ENCODE measurements at places on chromosomes 6 and 20.
A peak's percentile ranks its signal among the peaks of the same experiment; 100 is the strongest.

GRCh38 chr6:5083307-5083583, 1.9 kb upstream of the PPP1R3G start:
- no peak for DNase-seq

- no peak for DNase-seq
Observed at GRCh38 chr6:2185466-2185865, 59.9 kb downstream of the GMDS start.

- no peak for DNase-seq
Observed at GRCh38 chr6:135637701-135638100, 140.2 kb upstream of the AHI1 start.

GRCh38 chr20:54891907-54892306, 416.5 kb downstream of the DOK5 start:
- DNase-seq, result no peak

- no peak for DNase-seq
Observed at GRCh38 chr6:15239616-15240364, 6.1 kb upstream of the JARID2 start.

DNA sequence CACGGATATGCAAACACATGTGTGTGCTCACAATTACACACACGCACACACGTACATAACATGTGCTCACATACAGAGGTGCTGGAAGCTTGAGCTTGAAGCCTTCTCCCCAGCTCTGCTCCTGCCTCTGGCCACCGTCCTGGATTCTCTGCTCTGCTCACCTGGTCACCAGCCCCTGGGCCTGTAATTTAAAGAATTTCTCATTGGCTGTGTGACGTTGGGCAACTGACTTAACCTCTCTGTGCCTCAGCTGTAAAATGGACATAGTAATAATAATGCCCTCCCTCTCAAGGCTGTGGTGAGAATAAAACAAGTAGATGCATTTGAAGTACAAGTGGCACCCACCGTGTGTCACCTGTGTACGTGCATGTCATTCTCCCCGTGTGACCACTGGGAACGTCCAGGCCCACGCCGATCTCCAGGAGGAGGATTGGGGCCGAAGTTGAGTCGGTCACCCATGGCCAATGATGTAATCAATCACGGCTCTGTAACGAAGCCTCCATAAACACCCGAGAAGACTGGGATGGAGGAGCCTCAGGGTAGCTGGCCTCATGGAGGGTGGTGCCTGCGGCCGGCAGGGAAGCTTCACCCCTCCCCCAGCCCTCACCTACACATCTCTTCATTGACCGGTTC, 160.9 kb upstream of the AFDN start:
- DNase-seq, result no peak

DNA sequence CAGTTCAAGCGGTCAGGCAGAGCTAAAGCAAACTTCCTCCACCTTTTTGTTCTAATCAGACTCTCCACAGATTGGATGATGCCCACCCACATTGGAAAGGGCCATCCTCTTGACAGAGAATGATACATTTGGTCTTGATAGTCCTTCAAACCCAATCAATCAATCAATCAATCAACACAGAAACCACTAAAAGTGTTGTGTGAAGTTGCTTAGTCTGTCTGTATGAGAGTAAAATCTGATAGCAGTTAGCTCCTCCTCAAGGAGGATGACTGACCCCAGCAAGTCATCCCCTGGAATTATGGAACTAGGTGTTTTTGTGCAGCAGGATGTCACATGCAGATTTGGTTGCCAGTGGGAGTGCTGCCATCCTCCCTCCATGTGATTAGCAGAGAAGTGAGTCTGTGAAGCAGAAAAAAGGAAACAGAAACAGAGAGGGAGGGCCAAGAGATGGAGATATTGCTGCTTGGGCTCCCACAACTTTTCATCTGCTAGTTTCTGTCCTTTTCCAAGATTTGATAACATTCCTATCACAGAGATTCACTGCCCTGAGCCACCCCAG, 32.0 kb upstream of the SSTR4 start:
- DNase-seq, result no peak

- DNase-seq, result no peak
Observed at GRCh38 chr20:50193199-50193835, 2.7 kb downstream of the CEBPB start.

DNA sequence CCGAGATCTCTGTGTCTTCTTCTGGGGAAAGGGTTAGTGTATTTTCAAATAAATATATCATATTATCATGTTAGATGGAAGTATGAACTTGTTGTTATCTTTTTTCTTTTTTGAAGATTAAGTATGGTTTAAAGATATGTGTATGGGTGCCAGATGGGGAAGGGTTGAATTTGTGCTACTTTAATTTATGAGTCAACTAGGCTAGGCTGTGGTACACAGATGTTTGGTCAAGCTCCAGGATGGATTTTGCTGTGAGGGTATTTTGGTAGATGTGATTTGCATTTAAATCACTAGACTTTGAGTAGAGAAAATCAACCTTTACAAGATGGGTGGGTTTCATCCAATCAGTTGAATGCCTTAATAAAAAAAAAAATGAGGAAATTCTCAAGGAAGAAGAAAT, 886.6 kb upstream of the ADGRB3 start:
- no peak for DNase-seq

- no peak for DNase-seq
Observed at GRCh38 chr20:32304131-32304746, 26.8 kb downstream of the KIF3B start.

- peak; percentile 82 for DNase-seq
Observed at GRCh38 chr6:4055420-4056041, 23.4 kb downstream of the FAM217A start.

- DNase-seq, result peak; percentile 65
Observed at GRCh38 chr6:140071601-140072062, 697.2 kb upstream of the CITED2 start.

DNA sequence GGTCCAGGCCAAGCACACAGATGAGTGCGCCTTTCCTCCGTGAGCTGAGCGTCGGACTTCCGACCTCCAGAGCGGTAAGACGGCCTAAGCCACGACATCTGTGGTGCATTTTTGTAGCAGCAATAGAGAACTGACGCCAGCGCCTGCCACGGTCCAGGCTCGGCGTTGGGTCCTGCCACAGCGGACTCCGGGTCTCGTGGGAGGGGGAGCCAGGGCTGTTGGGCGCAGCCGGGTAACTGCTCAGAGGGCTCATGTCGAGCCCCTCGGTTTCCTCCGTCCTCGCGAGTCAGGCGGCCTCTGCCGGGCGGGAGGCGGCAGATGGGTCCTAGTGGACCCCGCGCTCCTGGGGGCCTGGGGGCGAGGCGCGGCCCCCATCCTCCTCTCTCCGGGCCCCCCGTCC, 216.1 kb downstream of the QKI start:
- no peak for DNase-seq

- peak; percentile 57 for DNase-seq
Observed at GRCh38 chr6:11423667-11424066, 113.9 kb upstream of the TMEM170B start.

GRCh38 chr6:71537717-71538116, 249.1 kb downstream of the OGFRL1 start:
- peak; percentile 13 for DNase-seq

GRCh38 chr20:3400260-3401155, 7.0 kb downstream of the DNAAF9 start:
- DNase-seq, result no peak

DNA sequence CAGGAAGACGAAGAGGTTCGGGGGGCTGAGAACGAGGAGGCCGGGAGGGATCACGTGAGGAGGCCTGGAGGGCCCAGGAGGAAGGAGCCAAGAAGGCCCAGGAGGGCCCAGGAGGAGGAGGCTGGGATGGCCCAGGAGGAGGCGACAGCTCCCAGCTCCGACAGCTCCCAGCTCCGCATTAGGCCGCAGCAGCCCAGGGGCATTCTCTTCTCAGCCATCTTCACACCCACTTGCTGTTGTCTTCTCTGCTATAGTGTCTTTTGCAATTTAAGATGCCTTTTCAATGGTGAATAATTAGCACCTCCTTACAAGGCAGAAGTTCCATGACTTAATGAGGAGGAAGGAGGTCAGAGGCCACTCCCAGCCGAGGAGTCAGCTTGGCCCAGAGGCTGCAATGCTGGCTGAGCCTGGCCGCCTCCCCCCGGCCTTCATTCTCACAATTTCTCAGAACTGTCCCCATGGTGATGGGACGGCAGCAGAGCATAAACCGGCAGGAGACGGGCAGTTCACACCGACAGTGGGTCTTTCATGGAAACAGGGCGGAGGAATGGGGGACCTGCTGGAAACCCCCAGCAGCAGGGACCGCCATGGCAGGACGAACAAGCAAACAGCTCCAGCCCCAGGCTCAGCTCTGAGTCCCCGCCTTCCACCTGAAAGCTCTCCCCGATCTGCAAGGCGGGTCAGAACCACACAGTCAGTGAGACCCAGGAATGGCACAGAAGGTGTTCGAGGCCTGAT, 45.1 kb downstream of the WDR27 start:
- no peak for DNase-seq

DNA sequence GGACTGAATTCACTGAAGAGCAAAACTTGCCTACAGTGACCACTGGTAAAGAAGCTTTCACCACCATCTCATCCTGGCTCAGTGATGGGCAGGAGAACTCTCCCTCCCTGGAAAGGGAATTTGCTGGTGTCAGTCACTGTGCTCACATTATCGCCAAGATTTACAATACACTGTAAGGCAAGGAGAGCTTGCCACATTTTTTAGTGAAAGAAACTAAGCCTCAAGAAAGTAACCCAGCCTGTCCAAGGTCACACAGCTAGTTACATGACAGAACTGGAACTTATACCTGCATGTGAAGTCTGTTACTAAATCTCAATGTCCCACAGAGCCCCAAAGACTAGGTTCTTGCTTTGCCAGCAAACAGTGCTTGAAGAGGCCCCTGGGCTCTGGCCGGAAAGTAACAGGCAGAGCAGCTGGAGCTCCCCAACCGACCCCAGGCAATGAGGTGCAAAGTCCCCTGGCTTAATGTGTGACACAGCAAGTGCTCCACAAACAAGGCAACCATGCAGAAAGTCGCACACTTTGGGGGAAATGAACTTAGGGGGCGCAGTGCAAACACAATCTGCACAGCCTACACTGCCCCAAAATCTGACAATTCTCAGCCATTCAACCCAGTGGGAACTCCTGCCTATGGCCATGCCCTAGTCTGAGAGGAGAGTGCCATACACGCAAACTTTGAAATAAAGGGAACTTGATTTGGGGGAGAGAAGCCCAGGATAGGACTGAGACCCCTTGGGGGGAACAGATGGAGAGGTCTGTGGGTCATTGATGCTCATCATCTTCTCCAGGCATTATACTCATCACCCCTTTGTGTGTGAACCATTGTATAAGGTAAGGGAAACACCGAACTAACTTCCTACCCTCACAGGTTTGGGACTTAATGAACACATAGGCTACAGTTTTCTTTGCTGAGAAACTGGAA, 1.9 kb downstream of the BCL2L1 start:
- peak; percentile 46 for DNase-seq

DNA sequence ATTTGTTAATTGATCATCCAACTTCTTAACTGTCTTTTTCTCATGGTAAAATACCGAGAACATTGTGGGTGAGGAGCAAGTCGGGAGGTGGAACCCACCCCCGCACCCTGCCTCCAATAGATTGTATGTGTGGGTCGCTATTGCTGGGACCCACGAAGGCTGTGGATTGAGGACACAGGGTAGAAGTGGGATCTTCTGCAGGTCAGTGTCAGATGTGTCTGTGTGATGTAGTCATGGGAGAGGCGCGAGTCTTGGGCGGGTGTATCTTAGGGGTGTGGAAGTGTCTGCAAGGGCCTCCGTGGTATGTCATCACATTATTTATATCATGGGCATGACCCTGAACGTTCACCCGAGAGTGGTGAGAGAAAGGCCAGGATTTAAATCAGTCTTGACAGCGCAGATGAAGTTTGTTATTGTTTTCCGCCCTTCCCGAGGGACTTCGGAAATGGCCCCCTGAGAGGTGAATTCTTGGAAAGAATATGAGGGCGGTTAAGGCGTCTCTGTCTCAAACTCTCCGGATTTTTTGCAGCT, 472 bp upstream of the PAQR8 start:
- DNase-seq, result no peak

DNA sequence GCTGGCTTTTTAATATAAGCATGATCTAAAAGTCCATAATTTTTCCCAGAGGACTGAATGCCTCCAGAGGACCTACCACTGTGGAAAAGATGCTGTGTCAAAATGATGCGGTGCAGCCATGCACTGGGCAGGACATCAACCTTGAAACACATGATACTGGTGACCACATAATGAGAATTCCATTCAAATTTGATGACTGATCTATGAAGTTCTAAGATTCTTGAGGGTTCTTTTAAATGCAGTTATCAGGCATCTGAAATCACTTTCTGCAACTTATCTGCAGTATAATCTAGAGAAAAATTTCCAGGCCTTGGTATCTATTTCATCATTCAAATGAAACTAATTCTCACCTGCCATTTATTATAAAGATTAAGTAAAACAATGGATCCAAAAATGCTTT, 15.0 kb upstream of the MARCKS start:
- DNase-seq, result peak; percentile 76

- peak; percentile 31 for DNase-seq
Observed at GRCh38 chr6:135331002-135331401, 149.9 kb downstream of the MYB start.

Measured in kidney tubule cell (primary cell).